ENCODE measurements at places on chromosomes 11 and 22.

DNA sequence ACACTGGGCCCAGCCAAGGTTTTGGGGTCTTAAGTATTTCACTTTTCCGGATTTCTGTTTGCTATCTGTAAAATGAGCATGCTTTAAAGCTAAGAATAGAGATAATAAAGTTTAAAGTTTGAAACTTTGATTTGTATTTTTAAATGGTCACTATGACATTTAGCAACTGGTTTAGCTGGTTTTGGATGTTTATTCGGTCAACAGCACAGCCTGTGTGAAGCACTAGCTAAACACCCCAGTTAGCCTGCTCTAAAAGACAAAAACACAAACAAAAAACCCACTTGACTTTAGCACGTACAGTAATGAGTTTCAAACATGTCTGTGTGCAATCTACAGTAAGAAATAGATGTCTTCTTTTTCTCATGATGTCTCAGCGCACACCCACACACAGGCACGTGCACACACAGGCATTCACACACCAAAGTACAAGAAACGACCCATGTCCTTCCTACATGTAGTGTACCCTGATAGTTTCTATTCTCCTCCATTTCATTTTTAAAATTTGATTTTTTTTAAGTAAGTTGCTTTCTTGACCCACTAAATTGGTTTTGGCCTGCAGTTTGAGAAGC is 29.4 kb downstream of the SLC1A2 start:
- DNase-seq = no peak

DNA sequence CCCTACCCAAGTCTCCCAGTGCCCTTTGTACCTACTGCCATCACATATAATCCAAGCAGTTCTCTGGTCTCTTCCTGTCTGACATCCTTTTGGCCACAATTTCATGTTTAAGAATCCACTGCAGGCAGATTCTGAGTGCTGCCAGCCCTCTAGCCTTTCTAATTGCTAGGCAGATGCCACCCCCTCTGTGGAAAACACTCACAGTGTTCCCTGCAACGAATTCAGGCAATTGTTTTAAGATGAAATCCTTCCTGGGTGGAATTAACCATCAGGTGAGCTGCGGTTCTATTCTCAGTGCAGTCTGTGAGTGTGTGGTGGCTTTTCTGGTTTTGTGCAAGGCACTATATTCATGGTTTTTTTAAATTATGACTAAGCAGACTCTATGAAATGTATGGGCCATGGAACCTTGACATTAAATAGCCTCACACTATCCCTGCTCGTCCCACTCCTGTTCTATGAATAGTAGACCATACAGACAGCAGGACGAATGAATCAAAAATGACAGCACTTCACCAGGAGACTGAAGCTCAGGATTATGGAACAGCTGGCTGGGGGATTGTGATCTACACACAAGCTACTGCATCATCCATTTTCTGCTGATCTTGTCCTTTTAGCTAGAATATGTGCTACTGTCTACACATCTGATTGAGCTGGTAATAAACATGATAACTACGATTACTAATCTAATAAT is 29.8 kb upstream of the BMAL1 start:
- DNase-seq = no peak

DNA sequence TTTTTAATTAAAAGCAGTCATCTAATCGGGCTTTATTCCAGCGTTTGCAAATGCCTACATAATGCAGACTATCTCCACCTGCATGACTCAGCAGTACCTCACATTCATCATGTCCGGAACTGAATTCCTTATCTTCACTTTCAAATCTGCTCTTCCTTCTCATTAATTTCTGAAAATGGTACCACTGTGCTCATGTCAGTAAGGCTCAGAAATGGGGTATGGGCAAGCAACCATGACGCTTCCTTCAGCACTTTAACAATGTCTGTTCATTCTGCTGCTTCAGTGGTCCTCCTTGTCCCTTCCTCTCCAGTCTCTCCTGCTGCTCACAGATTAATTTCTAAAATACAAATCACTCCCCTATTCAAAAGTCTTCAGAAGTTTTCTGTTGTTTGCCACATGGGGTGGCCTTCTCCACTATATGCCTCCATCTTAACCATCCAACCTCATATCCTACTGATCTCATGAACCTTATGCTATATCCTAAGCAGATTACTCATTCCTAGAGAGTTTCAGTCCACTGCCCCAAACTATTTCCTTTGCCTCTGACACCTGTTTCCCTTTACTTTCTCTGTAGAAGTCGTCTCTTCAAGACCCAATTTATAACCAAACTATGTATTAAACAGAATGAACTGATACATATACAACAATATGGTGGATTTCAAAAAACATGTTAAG is 7.0 kb downstream of the GTF2H1 start:
- DNase-seq = no peak

DNA sequence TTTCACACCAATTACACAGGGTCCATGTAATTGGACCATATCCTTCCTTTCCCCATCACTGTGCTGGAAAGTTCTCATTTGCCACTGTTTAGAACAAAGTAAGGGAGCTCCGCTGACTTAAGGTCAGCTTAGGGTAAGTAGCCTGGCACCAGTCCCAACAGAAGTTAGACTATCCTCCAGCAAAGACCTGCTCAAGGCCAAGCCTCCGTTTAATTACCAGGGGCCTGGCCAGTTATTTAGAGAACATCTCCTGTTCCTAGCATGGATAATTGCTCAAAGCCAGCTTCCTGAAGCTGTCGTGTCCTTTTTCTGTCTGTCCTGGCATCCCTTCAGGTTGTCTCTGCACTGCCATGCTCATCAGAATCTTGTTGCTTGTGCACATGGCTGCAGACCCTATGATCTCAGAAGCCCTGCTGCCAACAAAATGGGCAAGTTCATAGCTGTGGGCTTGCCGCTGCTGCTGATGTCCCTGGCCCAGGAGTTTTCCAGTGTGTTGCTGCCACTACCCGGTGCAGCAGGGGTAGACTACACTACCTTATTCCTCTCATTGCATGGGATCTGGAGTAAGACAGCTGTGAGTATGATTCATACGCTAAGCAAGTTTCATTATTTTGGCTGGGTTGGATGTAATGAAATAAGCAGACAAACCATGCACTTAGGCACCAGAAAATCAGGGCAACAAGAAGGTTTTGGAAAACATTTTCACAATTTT is 8.1 kb downstream of the OR8A1 start:
- DNase-seq = no peak

DNA sequence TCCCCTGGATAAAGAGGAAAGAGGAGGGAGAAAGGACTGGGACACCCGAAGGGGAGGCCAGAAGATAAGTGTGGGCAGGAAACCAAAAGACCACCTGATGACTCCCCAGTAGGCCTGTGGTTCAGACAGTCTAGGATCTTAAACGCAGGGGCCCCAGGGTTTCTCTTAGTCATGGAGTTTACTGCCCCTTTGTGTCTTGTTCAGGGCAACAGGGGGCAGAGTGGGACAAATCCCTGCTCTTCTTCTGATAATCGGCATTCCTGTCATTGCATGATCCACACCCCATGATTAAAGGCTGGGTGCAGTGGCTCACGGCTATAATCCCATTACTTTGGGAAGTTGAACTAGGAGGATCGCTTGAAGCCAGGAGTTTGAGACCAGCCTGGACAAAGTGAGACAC is 4.7 kb upstream of the TMPRSS13 start:
- no peak for DNase-seq

GRCh38 chr11:124499711-124500110 is 43.7 kb downstream of the OR8B12 start:
- DNase-seq = no peak

DNA sequence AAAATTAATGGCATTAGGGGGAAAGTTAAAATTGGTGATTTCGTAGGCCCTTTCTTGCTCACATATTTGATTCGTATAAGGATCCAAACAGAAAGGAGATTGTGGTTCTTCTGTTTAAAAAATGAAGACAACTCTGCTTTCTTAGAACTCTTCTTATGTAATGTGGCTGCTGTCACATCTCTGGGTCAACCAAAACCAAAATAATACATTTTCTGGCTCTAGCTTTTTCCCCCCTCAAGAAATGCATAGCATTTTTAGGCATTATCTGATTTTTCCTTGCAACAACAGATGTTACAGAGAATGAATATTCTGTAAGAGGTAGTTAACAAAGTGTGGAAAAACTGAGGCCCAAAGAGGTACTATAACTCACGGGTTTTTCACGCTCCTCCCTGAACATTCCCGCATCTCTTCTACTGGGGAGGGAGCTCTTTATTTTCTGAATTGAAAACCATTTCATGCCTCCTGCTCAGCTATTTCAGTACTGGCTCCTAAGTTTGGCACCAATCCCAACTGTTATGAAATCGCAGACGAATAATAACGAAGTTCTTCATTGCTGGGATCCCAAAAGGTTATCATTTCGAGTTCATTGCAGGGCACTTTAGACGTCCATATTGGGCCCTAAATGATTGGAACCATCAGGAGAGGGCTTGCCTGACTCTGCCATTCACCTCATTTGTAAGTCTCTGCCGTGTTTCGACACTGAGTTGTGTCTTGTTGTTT is 17.1 kb downstream of the GRAP2 start:
- DNase-seq = no peak

DNA sequence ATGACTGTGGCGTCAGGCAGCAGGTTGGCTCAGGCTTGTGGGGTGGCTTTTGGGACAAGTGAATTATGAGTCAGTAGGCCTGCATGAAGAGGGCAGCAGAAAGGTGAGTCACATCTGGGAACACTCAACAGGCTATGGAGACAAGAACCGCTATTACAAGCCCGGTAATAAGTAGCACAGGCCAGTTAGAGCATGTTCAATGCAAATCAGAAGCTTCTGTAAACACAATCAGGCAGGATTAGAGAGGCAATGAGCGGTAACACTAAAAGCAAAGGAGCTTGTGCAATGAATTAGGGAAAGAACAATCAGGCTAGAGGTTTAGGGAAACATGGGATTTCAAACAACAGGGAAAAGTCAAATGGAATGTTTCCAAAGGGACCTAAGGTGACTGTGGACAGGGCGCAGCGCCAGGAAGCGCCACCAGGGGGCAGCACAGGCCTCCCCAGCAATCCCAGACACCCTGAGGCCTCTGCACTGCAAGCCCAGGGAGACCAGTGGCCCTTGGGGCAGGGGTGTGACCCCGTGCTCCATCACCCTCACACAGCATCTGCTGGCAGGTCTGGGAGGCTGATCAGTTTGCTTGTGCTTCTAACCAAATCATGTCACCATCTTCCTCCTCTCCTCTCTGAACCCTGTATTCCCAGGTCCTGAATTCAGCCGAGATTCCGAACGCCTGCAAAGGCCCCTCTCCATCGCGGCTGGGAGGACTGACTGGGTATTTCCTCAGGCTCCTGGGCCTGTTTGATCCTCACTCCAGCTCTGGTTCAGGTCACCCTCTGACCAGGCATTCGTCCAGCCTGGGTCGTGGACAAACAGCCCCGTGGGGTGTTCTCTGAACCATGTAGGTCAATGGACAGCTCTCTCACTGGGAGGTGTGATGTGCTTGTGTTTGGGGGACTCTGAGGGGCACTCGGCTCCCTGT is 50.0 kb downstream of the C11orf58 start:
- DNase-seq = peak; percentile 10

DNA sequence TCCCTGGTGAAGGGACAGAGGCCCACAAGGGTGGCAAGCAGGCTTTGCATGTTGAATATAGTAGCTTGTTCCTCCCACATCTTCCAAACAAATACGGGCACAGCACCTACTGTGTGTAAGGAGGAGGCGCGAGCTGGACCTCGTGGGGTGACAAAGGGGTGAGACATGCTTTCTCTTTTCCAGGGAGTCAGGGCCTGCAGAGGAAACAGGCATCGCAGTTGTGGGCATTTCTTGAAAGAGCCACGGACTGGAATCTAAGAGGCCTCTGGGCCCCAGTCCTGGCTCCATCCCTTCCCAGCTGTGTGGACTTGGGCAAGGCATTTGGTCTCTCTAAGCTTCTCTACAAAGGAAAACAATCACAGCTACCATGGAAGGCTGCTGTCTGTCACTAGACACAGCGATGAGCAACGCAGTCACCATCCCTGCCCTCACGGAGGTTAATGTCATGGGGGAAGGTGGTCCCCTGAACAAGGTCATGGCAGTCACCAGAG is 13.0 kb upstream of the CDC42EP1 start:
- no peak for DNase-seq

DNA sequence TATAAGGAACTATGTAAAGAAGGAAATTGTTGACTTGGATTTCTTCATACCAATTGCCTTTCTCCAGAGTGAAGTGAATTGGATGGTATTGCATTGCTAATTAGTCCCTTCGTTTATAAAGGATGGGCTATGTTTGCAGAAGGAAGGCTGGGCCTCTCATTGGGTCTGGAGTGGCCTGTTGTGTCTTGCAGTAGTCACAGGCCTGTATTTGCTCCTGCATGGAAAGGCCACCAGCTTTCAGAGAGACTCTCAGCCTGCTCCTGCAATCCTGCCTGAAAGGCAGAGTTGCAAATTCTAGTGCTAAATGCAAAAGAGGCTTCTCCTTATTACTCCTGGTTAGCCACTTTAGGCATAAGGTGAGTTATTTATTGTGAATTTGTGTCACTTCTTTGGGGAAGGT is 103.8 kb downstream of the EXT2 start:
- no peak for DNase-seq

DNA sequence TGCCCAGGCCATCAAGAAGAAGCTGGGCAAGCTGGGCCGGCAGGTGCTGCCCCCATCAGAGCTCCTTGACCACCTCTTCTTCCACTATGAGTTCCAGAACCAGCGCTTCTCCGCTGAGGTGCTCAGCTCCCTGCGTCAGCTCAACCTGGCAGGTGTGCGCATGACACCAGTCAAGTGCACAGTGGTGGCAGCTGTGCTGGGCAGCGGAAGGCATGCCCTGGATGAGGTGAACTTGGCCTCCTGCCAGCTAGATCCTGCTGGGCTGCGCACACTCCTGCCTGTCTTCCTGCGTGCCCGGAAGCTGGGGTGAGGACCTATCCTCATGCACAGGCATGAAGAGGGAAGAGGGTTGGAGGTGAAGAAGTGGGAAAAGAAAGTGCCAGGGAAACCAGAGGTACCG is 5.3 kb upstream of the NHERF4 start:
- DNase-seq = no peak

DNA sequence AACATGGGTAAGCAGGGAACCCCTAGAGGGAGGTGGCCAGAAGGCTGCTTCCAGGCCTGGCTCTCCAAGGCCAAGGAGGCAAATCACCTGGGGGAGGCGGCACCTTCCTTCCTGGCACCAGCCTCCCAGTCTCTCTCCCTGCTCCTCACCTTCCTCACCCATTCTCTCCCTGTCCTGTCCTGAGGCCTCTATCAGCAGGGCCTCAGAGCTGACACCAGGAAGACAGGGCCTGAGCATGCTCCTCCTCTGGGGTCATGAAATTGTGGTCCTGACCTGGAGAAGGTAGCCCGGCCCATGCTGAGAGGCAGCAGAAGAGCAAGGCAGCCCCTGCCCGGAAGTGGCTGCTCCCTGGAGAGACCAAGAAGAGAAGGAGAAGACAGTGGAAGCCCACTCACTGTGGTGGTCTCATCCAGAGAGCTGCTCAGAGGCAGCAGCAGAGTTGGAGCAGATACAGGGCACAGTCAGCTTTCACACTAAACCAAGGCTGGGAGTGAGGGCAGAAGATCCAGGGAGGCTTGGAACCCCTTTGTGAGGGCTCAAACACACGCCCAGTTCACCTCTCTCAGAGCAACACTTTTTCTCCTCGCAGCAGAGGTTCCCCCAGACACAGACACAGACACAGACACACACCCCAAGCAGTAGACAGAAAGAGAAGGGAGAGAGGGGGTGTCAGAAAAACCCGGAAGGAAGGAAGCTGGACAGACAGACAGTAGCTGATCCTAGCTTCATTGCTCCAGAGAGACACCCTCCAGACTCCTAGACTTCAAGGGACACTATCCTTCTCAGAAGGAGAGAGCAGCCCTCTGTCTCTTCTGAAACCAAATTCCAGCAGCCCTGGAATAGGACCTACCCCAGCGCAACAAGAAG is 1.8 kb downstream of the BCL9L start:
- no peak for DNase-seq
